ENCODE measurements at places on chromosomes 2 and 18. TPM values are rescaled to one million over a fixed set of nuclear protein-coding genes. Genes with fewer than 3 reads are reported as not detected.

GRCh38 chr18:2134364-2134763 lies 436.9 kb downstream of the METTL4 start:
- no peak for DNase-seq

DNA sequence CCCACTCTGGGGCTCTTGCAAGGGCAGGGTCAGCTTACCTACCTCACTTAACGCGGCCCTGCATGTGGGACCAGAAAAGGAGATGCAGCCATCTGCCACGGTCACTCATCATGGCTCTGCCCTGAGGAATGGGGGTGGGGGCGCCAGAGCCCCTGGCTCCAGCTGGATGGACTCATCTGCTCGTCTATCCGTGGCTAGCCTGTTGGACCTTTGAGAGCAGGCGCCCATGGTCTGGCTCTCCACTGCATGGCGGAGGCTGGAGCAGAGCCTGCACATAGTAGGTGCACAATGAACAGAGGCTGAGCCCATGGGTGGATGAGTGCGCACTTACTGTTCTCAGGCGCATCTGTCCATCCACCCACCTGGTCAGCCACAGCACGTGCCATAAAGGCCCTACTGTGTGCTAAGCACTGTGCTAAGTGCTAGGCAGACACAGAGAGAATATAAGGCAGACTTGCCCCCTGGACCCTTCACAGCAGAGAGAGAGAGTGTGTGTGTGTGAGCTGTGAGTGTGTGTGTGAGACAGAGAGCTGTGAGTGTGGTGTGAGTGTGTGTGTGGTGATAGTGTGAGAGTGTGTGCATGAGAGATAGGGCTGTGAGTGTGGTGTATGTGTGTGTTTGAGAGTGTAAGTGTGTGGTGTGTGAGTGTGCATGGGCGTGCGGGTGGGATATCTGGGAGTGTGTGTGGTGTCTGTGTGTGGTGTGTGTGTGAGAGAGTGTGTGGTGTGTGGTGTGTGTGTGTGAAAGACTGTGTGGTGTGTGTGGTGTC lies 151.3 kb downstream of the TFCP2L1 start:
- DNase-seq = no peak

ALPG gene
- not detected for total RNA-seq

KCNF1 gene
- not detected for total RNA-seq

CD8B2 gene
- not detected for total RNA-seq
